ENCODE measurements at places on chromosomes 7 and 10.

GRCh38 chr10:18737236-18737635, 78.0 kb downstream of the ARL5B start:
- no peak for DNase-seq

DNA sequence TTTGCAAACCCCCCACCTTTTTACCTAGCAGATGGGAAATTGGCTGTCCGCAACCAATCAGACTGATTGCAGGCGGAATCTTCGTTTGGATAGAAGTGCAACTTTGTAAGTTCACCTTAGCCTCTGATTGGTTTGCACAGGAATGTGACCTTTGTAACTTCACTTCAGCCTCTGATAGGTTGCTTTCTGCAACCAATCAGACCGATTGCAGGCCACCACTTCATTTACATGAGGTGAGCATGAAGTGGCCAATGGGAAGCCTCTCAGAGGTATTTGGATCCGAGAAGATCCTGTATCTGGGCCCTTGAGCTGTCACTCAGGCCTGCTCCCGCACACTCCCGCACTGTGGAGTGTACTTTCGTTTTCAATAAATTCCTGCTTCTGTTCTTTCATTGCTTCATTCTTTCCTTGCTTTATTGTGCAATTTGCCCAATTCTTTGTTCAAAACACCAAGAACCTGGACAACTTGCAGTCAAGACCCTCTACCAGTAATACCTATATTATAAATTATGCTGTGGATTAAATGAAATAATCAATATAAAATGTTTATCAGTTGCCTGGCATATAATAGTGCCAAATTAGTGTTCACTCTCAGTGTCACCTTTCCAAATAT, 491.4 kb downstream of the PLXNA4 start:
- no peak for DNase-seq

DNA sequence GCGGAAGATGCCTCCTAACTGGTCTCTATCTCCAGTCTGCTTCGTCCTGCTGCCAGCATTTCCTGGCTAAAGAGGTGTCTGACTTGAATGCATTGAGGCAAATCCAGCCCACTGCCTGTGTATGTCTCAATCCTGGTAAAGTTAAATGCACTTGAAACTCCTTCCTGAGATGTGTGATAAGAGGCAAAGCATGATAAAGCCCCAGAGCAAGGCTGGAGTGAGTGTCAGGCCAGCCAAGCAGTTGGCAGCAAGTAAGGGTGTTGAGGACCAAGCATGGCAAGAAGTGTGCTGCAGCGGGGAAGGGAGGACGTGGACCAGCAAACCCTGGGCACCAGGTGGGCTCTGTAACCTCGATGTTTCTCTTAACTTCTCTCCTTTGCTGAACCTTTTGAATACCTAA, 29.1 kb downstream of the LRRC18 start:
- no peak for DNase-seq

GRCh38 chr7:29865526-29865925, 59.2 kb downstream of the WIPF3 start:
- DNase-seq: no peak

DNA sequence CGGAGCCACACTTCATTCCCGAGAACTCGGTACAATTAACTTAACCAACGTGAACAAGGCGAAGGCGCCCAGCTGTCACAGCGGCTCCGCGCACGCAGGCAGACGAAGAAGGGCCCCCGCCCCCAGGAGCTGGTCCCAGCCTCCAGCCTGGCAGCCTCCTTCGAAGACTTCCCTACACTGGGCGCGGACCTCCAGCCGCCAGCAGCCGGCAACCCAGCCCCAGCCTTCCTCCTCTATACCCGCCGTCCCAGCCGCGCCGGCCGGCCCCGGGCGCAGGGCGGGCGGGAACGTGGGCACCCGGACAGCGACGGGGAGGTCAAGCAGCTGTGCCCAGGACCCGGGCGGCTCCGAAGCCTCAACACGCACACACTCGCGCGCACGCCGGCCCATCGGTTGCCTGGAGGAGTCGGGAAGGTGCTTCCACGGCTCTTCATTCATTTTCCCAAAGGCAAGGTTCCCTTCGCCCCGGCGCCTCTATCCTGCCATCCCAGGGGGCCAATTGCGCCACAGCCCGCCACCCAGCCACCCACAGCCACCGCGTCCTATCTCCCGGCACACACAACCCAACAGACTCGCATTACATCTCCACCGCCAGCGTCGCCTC, 1.6 kb downstream of the CHST15 start:
- DNase-seq: no peak

DNA sequence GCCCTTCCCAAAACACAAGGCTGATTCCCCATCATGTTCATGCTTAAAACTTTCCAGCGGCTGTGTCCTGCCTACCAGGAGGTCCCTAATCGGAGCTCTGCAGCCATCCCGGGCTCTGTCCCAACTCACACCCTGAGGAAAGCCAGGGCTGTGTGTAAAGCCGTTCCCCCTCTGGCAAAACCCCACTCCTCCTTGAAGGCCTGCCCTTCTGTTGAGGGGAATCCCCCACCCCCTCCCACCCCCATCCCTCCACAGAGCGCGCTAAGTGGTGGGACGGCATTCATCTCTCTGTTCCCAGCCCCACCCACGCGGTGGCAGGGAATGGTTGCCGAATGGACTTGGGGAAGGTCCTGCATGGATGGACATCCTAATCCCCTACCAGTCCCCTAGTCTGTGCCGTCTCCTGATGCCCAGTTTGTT, 667 bp upstream of the TMEM120A start:
- DNase-seq: no peak

DNA sequence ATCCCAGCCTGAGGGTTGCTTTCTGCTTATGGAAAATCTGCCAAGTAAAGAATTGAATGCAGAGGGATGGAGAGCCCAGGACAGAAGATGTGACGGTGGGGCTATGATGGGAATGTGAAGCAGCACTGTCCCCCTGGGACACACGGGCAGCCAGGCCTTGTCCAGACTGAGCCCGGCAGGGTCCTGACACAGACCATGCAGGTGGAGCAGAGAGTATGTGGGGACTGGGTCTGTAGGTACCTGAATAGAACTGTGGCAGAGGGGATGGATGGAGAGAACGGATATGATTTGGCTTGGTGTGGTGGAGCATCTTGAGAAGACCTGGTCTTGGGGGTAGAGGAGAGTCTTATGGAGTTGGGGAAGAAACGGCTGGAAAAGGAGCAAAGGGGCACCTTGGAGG, 732 bp upstream of the LRRC18 start:
- no peak for DNase-seq

GRCh38 chr7:155291045-155291530, 6.6 kb upstream of the INSIG1 start:
- DNase-seq: no peak

- no peak for DNase-seq
Measured at GRCh38 chr10:89416465-89416864, 2.1 kb downstream of the IFIT5 start.

DNA sequence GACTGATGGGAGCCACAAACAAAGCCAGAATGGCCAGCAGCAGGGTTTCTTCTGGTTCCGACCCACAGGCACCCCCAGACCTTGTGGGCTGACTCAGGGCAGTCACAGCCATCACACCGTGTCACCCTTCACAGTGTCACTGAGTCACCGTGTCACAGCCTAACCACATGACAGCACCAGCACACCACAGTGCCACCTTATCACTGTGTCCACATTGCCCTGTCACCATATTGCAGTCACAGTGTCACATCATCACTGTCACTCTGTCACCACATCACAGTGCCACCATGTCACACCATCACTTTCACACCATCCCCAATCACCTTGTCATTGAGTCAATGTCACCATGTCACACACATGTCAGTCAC, 77.0 kb downstream of the OAT start:
- DNase-seq: no peak

GRCh38 chr10:77228559-77228958, 409.0 kb downstream of the KCNMA1 start:
- DNase-seq: no peak

GRCh38 chr7:118657391-118658005, 433.0 kb downstream of the ANKRD7 start:
- DNase-seq: no peak

- no peak for DNase-seq
Measured at GRCh38 chr10:69697006-69697405, 67.0 kb downstream of the FAM241B start.

DNA sequence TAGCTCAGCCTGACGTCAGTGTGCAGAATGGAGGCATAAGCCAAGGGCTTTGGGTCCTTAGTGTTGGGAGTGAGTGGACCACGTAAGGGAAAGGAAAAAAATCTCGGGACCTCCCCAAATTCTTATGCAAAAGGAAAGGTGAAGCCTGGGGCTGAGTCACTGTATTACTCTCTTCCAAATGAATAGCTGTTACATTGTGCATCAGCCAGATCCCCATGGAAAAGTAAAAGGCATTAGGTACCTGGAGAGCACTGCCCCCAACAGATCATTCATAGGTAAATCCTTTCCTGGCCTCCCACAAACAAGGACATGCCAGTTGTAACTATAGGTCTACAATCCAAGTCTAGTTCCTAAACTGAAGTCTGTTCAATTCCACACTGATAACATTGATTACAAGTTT, 170.5 kb downstream of the C1GALT1 start:
- no peak for DNase-seq

DNA sequence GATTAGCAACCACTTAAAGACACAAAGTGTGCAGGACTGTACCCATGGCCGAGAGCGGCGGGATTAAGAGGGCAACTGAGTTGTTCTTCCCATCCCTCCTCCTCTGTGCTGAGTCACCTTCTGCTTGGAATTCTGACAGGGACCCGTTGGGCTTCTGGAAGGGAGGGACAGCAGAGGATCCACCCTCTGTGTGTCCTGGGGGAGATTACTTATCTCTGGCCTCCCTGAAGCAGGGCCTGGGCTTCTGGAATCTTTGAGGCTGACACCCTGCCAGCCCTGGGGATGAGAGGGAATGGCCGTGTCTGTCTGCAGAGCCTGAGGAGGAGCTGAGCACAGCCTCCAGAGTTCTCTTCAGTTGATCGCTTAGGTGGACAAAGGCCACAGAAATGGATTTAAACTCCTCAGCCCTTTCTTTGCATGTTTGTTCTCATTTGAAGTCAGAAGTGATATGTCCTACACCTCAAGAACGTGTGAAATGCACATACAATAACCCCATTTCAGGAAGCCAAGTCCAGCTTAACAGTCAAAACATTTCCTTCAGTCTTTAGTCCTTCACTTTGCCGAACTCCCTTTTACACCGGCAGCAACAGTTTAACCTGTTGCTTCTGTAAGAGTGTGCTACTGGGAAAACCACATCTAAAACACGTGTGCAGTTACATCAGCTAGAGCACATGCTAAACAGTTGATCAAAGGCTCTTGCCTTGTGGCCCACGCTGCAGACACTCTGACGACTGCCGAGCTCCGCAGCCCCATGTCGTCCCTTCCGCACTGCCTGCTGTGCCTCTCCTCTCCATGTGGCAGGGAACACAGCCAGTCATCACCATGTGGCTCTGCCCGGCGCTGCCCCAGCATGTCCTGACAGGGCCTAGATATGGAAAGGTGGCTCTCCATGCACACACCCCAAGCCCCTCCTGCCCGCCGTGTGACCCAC, 55.7 kb downstream of the IKZF1 start:
- no peak for DNase-seq

- DNase-seq: no peak
Measured at GRCh38 chr10:105434970-105435369, 793.9 kb downstream of the SORCS3 start.

- no peak for DNase-seq
Measured at GRCh38 chr10:58856508-58857240, 319.8 kb upstream of the PHYHIPL start.

DNA sequence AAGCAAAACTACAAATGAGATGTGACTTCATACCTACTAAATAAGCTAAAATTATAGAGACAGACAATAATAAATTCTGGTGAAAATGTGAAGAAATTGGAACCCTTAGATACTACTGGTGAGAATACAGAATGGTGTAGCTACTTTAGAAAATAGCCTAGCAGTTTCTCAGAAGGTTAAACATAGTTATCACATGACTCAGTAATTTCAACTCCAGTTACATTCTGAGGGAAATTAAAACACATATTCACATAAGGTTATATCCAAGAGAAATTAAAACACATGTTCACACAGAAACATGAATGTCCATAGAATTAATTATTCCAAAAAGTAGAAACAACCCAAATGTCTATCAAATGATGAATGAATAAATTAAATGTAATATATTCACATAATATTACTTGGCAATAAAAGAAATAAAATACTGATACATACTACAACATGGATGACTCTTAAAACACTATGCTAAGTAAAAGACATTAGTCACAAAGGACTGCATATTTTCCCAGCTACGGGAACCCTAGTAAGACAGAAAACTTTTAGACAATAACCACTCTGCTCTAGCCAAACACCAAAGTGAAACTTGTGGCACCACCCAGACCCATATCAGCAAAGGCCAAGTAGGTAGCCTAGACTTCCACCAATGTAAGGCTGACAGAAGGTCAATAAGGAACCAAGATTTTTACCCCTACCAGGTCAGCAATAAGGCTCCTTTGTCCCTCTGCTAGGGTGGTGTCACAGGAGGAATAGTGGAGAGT, 25.1 kb downstream of the SLC25A40 start:
- DNase-seq: no peak
